ENCODE measurements at places on chromosomes 2 and 18.

DNA sequence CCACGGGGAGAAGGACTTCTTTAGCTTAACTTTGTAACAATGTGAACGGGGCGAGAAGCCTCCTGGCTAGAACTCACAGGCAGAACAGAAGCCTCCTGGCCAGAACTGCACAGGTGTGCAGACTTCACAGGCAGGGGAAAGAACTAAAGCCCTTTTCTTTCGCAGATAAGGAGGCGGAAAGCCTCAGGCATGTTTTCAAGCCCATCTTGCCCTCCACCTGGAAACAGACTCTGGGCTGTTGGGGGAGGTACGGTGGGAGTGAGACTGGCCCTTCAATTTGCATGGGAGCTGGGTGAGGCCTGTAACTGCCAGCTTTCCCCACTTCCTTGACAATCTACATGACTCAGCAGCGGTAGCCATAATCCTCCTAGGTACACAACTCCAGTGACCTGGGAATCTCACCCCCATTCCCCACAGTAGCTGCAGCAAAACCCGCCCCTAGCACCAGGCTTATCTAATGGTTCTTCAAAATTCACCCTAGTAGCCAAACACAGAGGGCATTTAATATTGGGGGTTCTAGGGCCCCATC lies 22.9 kb upstream of the ABCA12 start:
- no peak for DNase-seq

DNA sequence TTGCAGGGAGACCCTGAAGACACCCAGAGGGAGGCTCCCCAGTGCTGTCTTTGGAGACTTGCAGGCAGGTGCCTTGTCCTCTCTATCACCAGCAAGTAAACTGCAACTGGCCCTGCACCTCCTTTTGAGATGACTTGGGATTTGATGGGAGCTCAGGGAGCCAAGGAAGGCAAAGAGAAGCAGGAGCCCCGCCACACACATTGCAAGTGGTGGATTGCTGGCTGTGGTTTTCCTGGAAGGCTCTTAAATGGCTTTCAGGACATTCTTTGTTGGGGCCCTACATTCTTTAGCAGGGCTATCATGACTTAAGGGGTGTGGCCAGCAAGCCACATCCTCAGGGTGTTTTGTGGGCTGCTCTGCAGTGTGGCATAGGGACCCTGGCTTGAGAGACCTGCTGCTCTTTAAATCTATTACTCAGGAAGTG lies 39.9 kb upstream of the CDC42EP3 start:
- no peak for DNase-seq

- DNase-seq = no peak
Measured at GRCh38 chr2:38095996-38096861, 20.3 kb upstream of the CYP1B1 start.

DNA sequence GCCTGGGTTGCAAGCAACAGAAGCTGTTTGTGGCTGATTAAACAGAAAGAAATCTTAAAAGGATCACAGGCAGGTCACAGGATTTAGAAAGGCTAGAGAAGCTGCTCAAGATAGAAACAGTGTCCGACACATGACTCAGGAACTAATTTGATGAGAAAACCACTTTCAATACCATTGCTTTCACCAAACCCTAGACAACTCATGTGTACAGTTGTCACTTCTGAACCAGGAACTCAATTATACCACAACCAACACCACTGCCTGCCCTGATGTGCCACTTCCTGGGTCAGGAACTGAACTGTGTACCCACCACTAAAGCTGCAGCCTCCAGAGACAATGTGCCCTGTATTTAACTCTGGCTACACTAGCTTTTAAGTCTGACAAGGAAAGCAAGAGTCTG lies 56.0 kb downstream of the TMEM247 start:
- no peak for DNase-seq

GRCh38 chr2:102262216-102263129 lies 48.9 kb upstream of the IL1RL1 start:
- no peak for DNase-seq

DNA sequence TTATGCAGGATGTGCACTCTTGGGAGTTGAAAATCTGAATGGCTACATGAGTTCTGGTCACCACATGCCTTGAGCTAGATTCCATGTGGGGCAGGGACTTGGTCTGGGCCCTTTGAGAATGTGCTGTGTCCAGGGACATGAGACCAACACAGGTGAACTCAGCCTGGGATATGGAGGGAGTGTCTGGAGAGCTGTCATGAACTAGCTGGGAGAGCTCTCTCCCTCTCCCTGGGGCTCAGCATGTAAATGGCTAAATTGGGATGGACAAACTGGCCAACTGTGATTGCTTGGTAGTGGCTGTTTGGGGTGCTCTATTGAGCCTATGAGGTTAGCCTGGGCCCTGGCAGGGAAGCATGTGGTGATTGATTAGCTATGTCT lies 105.1 kb upstream of the HS6ST1 start:
- no peak for DNase-seq

DNA sequence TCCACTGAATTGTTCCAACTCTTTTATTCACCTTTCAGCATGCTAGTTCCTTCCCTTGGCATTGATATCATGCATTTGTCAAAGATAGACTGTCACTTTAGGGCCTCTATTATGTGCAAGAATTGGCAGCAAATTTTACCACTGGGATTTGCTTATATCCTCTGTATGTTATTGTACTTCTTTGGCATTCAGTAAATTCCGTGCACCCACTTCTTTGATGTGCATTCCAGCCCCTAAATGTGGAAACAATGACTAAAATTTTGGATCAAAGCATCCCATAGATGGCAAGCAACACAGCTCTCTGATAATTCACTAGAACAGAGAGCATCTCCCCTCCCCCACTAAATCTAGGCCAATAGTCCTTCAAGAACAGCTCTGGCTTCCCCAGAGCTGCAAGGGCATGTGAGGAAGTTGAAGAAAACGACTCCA lies 399.0 kb upstream of the HNRNPA3 start:
- DNase-seq = no peak

GRCh38 chr18:6652098-6652497 lies 77.4 kb upstream of the ARHGAP28 start:
- DNase-seq = no peak

DNA sequence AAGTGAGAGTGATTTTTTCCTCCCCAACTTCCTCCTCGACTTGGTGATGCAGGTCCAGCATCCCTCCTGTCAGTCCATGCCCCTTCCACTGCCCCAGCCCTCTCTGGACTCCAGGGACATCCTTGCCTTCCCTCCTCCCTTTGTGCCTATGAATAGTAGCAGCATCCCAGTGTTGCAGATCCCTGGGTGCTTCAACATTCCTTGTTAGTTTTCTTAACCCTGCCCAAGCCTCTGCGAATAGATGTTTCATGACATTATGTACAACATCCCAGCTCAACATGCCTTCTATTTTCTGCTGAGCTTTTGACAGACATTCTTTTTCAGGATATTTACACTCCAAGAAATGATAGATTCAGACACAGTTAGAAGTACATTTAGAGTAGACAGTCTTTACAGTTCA lies 35.3 kb upstream of the CCDC150 start:
- DNase-seq = no peak

GRCh38 chr18:56748698-56749268 lies 97.6 kb downstream of the WDR7 start:
- no peak for DNase-seq

- no peak for DNase-seq
Measured at GRCh38 chr2:8457092-8457481, 224.8 kb upstream of the ID2 start.

DNA sequence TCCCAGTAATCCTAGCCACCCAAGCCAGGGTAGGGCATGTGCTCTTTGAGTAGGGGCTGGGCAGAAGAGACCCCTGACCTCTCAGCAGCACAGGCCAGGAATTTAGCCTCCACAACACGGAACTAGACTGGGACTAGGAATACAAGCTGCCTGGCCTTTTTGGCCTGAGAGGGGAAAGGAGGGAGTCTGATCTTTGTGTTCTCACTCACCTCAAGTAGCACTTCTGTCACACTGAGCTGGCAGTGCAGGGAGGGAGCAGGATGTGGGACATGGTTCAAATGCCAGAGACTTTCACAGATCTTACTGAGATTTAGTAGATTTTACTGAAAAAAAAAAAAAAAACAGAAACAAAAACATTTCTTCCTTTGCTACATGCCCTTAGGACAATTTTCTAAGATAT lies 395.2 kb downstream of the CMPK2 start:
- no peak for DNase-seq

DNA sequence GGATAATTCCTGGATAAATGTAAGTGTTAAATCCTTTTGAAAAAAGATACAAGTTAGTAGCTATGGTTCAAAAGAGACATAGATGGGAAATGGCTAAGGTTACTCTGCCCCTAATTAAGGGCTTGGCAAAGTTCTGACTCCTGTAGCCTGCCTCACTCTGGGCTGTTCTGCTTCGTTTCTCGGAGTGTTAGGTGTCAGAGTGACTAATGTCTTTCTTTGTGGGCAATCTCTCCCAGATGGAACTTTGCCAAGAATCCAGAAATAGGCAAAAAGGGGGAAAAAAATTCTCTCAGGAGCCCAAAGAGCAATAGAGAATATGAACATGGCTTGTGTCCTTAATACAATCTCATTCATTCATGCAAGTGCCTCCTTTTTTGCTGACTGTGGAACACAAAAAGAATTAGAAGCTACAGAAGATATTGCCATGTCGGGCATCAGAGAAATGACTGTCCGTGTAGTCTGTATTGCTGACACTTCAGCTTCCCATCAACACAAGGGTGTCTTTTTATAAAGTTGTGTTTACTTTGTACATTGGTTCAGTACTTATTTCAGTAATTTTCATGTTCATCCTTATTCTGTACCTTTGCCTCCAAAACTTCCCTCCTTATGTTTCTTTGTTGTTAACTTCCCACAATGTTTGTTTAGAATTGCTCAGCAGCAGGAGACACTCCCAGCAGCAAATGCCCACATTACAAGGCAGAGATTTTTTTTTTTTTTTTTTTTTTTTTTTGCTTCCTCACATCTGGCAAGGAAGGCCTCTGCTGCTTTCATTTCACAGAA lies 134.0 kb downstream of the FTCDNL1 start:
- no peak for DNase-seq

GRCh38 chr2:129458436-129458835 lies 521.0 kb upstream of the RAB6C start:
- DNase-seq = no peak

- DNase-seq = no peak
Measured at GRCh38 chr2:44562737-44563136, 201.0 kb downstream of the CAMKMT start.

DNA sequence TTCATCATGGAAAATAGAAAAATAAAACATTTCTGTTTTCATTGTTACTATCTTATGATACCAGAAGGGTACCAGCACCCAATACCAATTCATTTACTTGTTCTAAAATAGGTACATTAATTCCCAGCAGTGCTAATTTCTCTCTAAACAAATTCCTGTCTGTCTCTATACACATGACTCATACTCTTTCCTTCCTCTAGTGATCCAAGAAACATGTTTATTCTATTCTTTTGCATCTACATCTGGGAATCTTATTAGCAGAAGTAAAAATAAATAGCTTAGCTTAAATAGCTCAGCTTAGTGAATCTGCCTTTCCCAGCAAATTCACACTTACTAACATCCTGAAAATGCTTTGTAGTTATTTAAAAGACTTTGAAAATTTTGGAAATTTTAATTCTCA lies 84.5 kb upstream of the MAPRE2 start:
- DNase-seq = no peak

DNA sequence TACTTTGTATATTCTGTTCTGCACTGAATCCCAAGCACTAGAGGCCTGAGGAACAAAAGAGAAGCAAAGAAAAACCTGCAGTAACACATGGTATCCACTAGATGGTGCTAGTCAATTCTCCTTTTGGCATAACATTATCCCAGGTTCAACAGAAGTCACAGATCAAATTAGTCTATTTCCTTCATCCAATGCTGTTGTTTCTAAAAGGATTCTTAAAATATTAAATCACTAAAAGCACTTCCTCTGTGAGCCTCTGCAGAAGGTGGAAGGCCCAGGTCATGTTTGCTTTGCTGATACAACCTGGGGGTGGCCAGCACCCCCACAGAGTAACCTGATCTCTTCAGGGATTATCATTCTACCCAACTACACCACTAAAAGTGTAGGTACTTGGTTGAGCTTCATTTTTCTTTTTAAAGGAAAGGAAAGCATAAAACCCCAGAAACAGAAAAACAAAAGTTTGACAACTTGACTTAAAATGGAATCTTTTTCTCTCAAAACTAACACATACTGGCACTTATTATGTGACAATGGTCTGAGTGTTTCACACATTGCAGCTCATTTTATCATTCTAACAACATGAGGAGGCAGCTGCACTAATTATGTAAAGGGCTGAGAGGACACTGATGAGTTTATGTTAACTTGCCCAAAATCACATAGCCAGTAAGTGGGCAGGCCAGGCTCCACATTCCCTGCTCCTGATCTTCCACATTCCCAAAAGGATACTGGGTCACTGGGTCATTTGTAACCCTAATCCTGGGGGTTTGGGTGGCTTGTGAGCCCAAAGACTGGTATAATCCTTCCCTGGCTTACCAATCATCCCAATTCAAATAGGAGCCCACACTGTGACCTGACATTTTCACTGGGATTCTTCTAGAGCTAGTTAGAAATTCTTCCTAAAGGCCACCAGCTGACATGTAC lies 66.8 kb upstream of the DNER start:
- no peak for DNase-seq

DNA sequence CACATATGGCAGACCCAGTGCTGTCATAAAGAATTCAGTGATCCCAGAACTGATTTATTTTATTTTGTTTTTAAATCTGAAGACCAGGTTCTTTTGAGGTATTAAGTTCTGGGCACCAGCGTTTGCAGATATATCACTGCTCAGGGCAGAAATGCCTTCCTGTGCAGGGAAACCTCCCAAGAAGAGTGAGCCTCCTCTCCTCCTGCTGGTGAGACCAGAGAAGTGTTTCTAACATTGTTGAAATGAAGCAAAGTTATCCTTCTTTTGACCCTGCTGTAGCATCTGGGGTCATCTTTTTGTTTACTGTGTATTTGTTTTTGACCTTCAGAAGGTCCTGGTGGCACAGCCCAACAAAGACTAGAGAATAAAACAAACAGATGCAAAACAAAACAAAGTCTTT lies 94.0 kb downstream of the AQP4 start:
- no peak for DNase-seq

DNA sequence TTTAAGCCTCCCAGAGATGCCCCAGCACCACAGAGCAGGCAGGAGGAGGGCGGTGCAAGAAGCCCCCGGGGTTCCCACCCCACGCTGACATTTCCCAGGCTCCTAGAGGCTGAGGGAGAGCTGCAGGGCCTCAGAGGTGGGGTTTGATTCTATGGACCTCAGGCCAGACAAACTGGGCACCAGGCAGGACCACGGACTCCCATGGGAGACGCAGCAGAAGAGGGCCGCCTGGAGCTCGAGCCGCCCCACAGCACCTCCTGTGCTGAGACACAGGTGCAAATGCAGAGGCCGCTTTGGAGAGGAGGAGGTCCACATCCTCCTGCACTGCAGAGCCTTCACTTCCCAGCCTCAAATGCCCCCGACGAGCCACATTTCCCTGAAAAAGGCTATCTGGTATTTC lies 62.7 kb downstream of the PSMG2 start:
- no peak for DNase-seq

All from uterus (tissue), 4 donors.